ENCODE measurements at places on chromosomes 12 and 14.

DNA sequence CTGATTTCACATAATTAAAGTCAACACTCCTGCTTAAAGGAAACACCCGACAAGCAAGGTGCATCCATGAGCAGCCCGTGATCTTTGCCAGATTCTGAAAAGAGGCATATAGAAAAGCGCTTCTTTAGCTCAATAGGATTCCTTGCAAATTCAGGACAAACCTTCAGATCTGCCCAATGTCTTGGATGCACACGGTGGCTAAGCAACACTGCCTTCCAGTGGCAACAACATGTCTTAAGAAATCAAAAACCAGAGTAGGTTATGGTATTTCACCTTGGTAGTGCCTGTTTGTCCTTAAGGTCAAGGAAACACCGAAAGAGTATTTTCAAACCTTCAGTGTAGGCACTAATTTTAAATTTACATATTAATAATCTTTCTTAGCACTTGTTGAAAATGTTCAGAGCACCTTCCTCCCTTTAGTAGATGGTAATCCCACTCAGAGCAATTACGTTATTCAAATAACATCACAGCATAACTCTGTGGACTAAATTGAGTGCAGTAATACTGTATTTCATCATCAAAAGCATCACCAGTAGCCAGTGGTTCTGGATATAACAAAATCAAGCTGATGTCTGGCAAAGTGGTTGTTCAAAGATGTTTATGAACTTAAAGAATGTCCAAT lies 58.0 kb upstream of the CDKN3 start:
- DNase-seq: no peak

DNA sequence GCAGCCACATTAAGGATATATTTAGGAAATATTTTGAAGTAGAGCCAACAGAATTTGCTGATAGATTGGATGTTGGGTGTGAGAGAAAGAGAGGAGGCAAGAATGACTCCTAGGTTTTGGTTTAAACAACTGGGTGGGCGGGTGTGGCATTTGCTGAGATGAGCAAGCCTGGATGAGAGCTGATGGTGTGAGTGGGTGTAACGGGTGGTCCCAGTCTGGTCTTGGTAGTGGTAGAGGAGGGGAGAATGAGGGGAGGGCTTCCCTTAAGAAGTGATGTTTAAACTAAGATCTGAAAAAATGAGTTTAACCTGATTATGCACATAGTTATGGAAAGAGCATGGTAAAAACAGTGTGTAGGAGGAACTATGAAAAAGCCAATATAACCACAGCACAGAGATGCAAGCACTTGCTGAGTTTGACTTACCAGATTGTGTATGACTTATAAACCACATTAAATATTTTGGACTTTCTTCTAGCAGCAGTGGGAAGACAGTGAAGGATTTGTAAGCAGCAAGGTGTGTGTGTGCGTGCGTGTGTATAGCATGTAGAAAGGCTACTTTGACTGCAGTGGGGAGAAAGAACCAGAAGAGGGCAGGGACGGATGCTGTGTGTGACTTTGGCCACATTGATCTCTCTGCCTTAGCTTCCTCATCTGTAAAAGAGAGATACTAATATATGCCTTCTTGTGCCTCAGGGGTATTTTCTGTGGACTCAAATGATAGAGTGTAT lies 139.7 kb downstream of the PRIMA1 start:
- DNase-seq: no peak

DNA sequence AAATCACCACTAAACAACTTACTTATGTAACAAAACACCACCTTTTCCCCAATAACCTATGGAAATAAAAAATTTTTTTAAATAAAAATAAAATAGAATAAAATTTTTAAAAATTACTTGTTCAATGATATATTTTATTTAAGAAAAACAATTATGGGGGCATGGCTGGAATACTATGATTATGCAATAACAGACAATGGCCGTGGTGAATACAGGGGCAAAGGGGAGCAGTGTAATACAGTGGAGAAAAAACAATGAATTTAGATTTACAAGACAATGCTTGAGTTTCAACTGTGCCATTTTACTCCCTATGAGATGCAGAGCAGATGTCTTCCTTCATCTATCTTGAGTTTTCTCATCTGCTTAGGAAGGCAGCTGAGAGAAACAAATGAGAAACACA lies 72.9 kb downstream of the BLTP3B start:
- DNase-seq: no peak

DNA sequence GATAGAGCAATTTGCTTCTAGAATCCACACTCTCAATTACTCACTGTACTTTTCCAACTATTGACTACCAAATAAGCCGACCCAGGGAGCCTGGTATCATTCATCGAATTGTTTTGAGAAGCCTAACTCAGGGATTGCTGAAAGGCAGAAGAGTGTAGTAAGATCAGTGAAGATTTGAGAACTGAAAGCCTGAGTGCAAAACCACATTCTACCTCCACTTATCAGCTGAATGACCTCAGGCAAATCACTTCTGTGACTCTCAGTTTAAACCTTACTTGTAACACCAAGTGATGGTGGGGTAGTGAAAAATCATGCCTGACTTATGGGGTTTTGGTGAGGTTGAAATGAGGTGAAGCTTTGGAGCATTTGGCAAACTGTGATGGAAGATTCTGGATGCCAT lies 126.1 kb upstream of the MAX start:
- DNase-seq: no peak

DNA sequence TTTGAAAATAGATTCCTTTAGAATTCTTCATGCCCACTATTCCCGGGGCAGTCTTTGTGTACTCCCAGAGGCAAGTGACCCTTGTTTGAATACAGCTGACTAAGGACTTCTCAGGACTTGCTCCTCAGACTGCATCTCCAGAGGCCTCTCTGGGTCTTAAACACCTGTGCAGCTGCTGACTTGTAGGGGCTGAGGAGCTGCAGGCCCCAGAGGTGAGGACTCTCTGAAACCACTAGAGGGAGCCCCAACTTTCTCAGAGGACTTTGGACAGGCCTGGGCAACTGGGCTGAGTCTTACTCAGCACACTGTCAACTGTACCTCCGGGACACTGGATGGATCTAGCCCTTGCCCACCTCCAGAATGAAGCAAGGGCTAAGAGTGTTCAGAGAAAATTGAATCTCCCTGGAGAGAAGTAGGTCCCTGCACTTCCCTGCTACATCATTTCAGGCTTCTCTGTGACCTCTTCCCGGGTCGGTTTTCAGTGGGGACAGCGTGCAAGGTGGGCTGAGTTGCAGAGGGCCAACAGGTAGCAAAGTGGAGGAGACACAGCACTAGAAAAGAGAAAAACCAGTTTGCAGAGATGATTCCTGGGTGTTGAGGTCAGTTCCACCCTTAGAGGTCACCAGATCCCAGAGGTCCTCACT lies 164.6 kb downstream of the TMEM117 start:
- DNase-seq: peak; percentile 5

- DNase-seq: no peak
Observed at GRCh38 chr12:19390051-19390598, 49.2 kb upstream of the AEBP2 start.

- no peak for DNase-seq
Observed at GRCh38 chr14:92719421-92719820, 29.0 kb downstream of the LGMN start.

DNA sequence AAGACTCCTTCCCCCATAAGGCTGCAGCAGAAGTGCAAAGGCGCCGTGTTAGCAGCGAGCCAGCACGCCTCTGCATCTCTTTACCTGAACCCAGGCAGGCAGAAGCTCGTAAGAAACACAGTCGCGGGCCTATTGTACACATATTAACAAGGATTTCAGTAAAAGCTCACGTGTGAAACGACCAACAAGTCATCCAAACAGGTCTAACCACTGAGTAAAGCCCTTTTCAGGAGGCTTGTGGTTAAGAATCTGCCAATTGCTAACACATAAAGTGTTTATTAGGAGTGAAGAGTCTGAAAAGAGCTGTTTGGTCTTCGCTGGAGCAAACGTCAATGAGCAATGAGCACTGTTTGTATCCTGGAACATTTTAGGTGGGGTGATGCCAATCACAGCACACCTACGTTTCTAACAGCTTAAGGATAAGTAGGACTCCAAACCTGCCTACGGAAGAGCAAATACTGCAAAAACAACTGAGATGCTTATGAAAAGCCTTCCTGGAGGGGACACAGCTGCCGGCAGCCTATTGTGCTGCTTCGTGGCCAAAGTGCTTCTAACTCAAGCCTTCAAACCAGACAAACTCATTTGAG lies 43.1 kb downstream of the PRKAB1 start:
- no peak for DNase-seq

DNA sequence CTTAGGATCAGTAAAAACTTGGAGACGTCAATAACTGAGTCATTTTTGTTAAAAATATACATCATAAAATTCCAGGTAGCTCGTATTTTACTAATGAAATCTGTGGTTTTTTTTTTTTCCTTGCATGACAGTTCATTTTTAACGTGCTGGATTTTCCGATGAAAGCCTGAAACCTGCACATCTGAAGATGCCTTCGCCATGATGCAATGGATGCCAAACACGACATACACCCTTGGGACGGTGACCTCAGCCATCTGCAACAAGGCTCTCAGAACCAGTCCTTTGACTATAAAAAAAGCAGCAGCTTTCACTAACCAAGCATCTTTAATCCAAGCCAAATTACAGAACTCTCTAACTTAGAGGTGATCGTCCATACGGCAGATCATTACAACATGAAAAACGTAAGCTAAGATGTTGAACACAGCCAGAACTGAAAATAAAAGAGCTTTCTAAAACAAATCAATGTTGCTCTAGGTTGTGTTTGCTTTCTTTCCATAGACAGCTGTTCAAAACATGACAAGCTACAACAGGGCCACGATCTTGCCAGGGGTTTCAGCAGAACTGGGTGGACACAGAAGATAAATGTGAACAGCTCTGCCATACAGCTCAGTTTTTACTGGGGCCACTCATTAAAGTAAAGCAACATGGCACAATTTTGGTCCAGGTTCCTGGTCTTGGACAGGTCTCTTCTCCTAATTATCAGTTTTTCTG lies 7.8 kb downstream of the NIN start:
- DNase-seq: no peak

- DNase-seq: no peak
Observed at GRCh38 chr12:100703868-100704267, 90.7 kb upstream of the ANO4 start.

GRCh38 chr12:52971679-52972329 lies 22.9 kb downstream of the KRT18 start:
- DNase-seq: no peak

- no peak for DNase-seq
Observed at GRCh38 chr12:13817131-13817530, 164.3 kb downstream of the GRIN2B start.

DNA sequence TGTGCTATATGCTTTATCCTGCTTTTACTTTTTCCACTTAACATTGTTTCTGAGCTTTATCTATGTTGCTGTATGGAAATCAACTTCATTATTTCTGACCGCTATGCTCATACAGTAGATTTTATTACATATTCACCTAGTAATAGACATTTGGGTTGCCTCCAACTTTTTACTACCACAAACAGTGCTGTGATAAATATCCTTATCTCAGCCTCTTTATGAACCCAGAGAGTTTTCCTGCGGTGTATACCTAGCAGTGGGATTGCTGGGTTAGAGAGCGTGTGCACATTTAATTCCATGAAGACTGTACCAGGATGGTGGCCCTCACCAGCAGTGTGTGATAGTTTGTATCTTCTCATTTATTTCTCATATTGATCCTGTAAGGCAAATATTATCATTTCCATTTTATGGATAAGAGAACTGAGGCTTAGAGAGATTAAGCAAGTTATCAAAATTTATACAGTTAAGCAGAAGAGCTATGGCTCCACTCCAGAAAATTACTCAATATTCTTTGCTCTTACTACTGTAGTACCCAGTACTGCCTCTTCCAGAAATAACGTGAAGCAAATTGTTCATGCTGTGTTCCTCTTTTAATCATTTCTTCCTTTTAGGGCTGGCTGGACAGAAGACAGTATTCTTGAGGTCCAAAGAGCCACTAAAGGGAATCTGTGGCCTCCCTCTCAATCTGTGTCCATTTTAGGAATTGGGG lies 26.3 kb upstream of the CISTR start:
- DNase-seq: no peak

DNA sequence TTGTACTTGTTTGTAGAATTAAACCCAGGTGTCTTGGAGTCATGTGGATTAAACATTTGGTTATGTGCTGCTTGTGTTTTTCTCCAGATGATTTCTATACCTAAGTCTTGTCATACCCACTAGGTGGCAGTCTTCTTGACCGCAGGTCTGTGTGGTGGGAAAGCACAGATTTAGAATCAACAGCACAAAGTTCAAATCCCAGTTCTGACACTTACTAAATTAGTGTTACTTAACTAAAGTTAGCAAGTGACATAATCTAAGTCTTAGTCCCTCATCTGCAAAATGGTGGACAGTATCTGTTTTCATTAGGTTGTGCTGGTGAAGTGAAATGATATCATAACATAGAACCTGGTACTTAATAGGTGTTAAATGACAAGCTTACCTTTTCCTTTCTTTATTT lies 151.0 kb upstream of the ARHGAP5 start:
- DNase-seq: no peak

DNA sequence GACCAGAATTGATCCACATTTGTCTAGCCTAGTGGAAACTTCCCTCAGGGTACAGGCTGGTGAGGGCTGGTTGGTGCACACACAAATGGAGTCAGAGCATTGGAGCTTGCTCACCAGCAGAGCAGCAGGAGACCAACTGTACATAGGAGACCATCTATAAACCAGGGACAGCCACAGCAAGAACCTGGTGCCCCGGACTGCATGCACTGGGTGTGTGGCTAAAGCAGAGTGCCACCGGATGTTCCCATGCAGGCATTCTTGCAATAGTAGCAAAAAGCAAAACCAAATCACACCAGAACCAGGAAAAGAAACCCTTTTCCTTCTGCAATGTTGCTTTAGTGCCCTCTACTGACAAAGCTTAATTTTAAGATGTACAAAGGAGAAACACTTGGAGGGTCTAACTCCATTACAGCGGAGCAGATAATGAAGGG lies 136.4 kb downstream of the MDGA2 start:
- DNase-seq: no peak

DNA sequence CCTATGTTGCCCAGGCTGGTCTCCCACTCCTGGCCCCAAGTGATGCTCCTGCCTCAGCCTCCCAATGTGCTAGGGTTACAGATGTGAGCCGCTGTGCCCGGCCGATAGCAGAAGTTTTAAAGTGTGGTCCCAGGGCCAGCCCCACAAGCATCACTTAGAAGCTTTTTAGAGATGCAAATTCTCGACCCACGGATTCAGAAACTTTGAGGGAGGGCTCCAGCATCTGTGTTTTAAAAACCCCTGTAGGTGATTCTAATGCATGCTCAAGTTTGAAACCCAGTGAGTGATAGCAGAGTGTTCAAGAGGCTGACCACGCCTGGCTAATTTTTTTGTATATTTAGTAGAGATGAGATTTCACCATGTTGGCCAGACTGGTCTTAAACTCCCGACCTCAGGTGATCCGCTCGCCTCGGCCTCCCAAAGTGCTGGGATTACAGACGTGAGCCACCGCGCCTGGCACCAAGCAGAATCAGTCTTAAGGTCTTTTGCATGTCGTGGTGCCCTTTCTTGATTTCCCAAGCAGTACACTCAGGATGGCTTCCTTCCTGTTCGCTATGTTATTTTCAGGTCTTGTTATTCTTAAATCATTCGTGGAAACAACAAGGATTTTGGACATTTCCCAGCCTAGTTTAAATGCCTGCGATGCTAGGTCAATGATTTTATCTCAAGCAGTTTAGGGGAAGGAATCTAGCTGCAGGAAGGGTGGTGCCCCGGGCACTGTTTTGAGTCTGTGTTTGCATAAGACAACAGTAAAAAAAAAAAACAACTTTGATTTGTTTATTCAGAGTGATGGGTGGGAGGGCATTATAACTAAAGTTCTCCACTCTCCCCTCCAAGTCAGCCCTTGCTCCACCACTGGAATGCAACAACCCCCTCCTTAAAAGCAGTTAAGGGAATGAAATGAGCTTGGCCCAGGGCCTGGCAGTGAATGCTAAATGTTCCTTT lies 9.2 kb upstream of the RILPL2 start:
- DNase-seq: no peak
